Activated T-cell treated with anti-CD3 and anti-CD28 coated beads, Interleukin-2, amount 50 U/mL, for 4 hours (primary cell): ENCODE measurements at places on chromosomes 4 and X.

DNA sequence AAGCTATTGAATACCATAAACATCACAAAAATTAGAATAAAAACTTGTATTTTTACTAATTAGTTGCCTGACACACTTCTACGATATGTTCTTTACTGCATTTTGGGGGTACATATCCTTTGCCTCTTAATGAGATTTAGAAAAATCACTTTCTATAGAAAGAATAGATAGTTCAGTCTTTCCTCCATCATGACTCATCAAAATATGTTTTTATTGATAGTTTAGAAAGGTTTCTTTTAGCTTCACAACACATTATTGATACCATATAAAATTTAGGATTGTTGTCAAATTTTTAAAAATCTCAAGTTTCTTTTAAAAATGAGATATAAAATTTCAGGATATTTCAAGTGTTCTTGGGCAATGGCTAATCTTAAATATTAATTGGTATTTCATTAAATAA, 74.5 kb upstream of the NOCT start:
- no peak for DNase-seq

DNA sequence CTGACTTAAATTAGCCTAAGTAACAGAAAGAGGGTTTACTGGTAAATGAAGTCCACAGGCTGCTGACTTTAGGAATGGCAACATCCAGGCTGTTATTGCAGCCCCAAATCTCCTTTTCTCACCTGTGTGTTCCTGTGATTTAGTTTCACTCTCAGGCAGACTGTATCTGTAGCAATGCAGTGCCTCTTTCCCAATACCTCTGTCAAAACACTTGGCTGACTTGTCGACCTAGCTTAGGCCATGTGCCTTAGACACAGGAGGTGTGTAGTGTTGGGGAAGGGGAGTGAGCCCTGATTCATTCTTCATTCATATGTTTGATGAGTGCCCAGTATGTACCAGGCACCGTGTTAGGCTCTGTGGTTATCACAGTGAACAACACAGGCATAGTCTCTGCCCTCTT, 46.9 kb downstream of the JADE3 start:
- no peak for DNase-seq

DNA sequence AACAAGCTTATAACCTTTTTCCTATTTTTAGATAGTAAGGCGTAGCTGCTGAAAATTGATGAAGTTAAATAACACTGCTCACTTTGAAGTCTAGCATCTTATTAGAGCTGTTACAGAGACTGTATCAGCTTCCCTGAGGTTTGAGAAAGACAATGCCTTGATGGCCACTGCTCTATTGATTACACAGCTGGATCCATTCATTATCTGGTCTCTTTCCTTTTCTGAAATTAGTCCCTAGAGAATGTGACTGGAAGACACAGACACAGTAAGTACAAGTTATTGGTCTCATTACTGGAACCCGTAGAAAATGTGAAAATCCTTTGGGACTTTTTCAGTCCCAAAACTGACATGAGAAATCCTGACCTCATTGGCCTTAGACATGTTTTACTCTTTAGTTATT, 188.3 kb downstream of the NAF1 start:
- DNase-seq, result no peak

GRCh38 chr4:7241597-7242125, 49.3 kb downstream of the SORCS2 start:
- no peak for DNase-seq

DNA sequence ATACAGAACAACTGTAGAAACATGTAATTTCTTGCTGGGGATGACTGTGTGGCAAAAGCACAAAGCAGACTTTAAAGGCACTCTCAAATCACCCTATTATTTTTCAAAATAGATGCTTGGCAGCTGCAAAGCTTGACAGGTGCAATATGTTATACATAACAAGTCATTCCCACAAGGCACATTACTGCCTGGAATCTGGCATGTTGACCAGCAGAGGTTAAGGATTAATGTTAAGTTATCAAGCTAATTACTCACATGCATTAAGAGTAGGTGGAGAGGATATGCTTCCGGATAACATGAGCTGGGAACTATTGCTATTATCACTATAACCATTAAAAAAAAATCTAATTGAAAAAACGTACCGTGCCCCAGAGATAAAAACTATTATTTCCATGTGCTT, 17.8 kb downstream of the ANOS1 start:
- no peak for DNase-seq

- no peak for DNase-seq
Observed at GRCh38 chrX:103635436-103635835, 6.7 kb downstream of the TCEAL1 start.

GRCh38 chr4:155777971-155778735, 19.3 kb downstream of the GUCY1B1 start:
- no peak for DNase-seq

GRCh38 chr4:85837439-85837733, 362.4 kb downstream of the ARHGAP24 start:
- DNase-seq, result no peak

- no peak for DNase-seq
Observed at GRCh38 chr4:4368809-4369580, 17.9 kb upstream of the NSG1 start.

- no peak for DNase-seq
Observed at GRCh38 chrX:41481264-41482109, 34.3 kb downstream of the NYX start.

DNA sequence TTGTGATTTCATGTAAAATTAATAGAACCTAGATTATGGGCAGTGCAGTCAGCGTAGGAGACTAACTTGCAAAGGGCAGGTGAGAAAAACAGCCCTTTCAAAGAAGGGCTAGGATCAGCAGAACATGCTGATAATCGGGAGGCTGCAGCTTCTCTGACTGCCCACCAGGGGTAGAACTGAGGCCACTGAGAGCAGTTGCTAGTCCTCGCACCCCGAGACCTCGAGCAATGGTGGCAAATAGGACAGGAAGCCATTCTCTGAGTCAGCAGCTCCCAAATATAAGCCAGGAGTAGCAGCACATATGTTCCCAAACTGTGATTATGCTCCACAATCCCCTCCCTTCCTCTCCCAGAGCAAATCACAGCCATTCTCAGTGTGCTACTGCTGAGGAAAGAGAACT, 186.5 kb downstream of the MSL3 start:
- no peak for DNase-seq

DNA sequence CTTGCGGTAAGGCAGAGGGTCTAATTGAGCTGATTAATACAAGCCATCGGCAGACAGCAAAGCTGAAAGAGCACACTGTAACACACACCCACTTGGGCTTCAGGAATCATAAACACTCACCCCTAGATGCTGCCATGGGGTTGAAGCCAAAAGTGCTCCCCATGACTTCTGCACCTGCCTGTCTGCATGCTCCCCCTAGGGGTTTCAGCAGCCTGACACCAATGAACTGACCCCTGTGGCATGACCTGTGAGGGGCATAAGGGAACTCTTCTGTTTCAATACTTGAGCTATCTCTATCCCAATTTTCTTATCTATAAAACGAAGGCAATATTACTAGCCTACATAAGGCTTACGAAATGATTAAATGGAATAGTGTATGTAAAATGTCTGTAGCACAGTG, 23.0 kb upstream of the IL13RA2 start:
- DNase-seq, result no peak

GRCh38 chr4:13476915-13477314, 7.2 kb downstream of the RAB28 start:
- no peak for DNase-seq

GRCh38 chr4:42570221-42570620, 86.7 kb downstream of the ATP8A1 start:
- DNase-seq, result no peak

DNA sequence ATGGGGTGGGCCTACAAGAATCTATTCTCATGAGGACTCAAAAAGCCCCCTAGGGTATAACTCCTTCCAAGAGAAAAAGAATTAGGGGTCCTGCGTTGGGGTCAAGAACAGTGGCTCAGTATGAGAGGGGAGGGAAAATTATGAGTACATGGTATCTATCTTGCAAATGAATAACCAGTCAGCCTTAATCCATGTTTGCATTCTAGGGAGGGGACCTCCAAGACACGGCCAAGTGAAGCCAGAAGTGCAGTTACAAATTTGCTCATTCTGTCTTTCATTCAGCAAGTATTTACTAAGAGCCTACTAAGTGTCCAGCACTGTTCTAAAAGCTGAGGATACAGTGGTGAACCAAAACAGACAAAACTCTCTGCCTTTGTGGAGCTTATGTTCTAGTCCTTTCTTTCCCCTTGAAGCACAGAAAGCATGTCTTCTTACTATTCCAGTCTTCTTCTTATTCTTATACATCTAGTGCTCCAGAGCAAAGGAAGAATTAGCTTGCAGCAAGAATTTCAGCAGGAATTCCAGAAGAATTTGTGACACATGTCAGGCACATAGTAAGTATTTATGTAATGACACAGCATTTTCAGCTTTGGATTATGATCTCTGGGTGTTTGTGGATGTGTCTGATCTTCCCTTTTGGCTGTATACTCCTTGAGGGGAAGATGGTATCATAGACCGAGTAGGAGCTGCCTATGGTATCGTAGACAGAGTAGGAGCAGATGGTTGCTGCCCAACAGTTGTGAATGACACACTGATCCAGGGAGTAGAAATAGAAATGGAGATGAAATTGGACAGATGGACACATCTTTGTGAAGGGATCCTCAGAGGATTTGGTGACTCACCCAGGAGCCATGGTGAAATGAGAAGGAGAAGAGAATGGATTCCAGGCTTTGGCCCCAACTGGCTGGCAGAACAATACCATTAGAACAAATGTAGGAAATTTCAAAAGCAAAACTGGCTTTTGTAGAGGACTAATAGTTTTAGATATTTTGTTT, 75.9 kb downstream of the COQ2 start:
- DNase-seq, result no peak

DNA sequence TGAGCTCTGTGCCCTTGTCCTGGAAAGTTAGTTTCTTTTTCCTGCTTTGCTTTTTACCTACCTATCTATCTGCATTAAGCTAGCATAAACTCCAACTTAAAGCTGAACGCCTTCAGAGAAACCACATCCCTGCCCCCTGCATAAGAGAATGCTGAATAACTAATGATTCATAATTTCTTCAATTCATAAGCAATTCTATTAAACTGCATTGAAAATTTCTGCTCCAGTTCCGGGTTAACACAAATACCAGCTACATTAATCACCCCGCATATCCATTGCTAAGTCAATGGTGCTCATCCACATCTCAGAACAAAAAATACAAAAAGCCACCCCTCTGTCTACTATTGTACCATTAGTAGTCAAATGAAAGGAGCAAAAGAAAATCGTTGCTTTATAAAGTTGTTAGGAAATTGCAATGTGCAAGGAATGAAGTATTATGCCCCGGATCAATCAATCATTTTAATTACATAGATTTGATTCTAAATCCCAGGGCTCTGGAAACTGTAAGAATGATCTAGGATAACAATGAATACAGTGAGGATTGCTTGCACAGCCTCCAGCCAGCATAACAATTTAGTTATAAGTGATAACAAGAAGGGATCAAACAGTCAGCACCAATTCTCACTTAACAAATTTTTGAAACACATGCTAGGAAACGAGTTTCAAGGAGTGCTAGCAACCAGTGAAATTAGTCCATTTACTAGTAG, 106.8 kb downstream of the ELOVL6 start:
- no peak for DNase-seq

- DNase-seq, result no peak
Observed at GRCh38 chr4:96543346-96543745, 703.5 kb downstream of the PDHA2 start.

GRCh38 chrX:65679071-65679540, 11.7 kb downstream of the MSN start:
- DNase-seq, result no peak
